Activated CD4-positive, CD25-positive, alpha-beta regulatory T cell (primary cell): ENCODE measurements at places on chromosomes 6 and 20.

DNA sequence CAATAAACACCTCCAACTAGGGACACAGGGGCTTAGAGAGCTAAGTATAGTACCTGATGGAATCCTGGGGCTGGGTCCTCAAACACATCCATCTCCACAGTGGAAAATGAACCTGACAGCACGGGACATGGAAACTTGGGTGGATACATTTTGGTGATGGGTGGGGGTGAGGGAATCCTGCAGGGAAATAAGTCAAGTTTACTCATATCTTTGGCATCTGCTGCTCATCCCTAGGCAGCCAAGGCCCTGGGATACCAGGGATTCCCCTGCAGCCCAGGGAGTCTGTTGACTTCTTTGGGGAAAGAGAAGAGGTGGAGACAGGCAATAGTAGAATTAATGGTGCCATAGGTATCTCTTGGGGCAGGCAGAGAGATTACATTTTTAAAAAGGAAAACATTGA is 6.6 kb downstream of the APOBEC2 start:
- DNase-seq: no peak

- DNase-seq: no peak
Measured at GRCh38 chr6:157952861-157953351, 28.8 kb upstream of the SYNJ2 start.

DNA sequence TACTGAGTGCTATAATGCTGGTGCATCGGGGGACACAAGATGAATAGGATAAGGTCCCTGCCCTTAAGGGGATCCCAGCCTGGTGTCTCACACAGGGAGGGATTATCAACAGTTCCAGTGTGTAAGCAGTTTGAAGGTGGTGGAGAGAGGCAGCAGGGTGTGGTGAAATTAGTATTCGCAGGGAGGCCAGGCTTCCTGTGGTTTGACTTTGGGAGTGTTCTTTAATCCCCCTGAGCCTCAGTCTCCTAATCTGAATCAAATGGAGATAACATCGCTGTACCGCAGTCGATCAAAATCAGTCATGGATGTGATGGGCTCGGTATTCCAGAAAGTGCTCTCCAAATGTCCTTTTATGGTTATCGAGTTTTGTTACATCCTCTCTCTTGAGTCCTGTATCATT is 288.1 kb upstream of the SUPT3H start:
- DNase-seq: no peak

DNA sequence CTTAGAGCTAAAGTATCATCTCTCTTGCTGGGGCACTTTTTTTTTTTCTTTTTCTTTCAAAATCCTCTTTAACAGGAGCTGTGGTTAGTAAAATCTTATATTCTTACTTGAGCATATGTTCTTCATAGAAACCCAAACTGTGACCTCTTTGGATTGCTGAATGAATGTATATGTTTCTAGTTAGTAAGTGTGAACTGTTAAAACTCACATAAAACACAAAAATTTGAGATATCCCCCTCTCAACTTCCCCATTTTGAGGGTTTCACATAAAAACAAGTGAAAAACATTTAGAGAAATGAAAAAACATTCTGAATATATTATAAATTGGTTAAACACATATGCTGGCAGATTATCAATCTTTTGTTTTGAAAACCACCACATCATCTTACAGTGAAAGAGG is 78.1 kb downstream of the INSM1 start:
- DNase-seq: no peak

DNA sequence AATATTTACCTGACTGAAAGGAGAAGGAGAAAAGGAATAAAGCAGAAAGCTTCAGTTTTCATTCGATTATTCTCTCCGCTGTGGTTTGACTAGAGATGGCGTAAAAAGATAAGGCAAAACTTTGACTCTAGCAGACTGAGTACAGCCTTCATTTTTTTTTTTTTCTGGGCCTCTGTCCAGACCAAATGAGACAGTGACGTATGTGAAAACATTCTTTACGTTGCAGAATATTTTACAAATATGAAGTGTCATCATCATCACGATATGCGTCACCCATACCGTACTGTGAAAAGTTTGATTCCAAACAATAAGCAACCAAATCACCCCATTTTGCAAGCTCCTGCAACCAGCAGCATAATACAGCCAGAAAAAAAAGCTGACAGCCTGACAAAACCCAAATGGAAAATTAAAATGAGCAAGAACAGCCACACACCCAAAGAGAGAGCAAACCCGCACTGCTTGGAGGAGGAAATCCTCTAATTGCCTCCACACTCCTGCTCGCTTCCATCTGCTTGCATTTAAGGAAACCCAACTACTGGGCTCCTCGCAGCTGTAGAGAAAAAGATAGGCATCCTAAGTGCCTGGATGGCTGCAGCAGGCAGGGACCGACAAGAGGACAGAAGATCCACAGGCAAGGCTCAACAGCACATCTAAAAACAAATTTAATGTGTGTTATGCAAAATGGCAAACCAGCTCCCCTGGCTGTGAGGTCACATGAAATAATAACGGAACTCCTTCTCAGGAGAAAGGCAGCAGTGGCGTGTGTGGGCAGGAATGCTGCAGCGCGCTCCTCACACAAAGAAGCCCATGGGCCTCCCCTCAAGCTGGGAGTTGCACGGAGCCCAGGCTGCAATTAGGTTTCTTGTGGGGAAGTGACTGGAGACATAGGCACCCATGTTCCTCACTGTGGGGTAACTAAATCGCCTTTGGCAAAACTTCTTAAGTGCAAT is 113.1 kb downstream of the FYN start:
- DNase-seq: no peak

DNA sequence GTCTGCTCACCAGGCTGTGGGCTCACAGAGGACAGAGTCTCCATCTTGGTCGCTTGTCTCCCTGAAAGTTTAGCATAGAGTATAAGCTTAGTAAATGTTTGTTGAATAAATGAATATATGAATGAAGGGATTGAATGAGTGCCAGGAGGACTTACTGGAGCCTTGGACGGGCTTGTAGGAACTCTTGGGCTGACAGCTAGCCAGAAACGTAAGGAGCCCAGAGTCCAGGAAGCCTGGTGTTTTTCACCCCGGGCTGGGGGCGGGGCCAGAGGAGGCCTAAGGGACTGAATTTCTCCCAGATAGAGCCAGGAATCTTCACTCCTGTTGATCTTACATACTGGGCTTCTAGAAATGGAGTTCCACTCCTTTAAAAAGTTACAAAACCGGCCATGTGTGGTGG is 68.5 kb upstream of the SRSF6 start:
- no peak for DNase-seq

- DNase-seq: no peak
Measured at GRCh38 chr6:147961481-147962141, 381.0 kb upstream of the SASH1 start.

- DNase-seq: no peak
Measured at GRCh38 chr20:59940956-59941294, 736 bp downstream of the FAM217B start.

- DNase-seq: no peak
Measured at GRCh38 chr20:24381886-24382285, 87.5 kb upstream of the SYNDIG1 start.

- DNase-seq: no peak
Measured at GRCh38 chr20:1469925-1470571, 3.4 kb upstream of the NSFL1C start.

GRCh38 chr20:61499859-61500554 is 247.9 kb downstream of the CDH4 start:
- no peak for DNase-seq

GRCh38 chr6:27591699-27592480 is 119.0 kb upstream of the ZNF184 start:
- no peak for DNase-seq

DNA sequence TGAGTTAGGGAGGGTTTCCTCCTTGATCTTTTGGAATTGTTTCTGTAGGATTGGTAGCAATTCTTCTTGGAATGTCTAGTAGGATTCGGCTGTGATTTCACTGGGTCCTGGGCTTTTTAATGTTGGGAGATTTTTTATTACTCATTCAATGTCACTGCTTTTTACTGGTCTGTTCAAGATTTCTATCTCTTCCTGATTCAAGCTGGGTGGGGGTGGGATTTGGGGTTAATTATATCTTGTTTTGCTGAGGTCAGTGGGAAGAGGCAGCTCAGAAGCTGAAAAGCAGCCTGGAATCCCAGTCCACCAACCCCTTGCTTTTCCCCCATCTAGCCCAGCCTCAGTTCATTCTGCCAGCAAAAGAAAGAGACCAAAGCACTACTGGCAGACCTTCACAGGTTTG is 39.6 kb downstream of the SUMO4 start:
- DNase-seq: no peak

DNA sequence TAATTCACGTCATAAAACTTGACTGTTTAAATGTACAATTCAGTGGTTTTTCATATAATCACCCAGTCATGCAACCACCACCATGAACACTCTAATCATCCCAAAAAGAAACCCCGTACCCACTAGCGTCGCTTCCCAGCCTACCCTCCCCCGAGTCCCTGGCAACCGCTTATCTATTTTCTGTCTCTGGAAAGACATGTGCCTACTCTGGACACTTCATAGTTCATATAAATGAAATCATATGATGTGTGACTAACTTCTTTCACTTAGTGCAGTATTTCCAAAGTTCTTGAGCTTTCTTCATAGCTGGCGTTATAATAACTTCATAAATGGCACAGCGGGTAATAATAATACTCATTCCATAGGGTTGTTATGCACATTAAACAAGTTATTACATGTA is 215.2 kb downstream of the MYLK4 start:
- no peak for DNase-seq
